ENCODE measurements at places on chromosomes 5 and 9.

DNA sequence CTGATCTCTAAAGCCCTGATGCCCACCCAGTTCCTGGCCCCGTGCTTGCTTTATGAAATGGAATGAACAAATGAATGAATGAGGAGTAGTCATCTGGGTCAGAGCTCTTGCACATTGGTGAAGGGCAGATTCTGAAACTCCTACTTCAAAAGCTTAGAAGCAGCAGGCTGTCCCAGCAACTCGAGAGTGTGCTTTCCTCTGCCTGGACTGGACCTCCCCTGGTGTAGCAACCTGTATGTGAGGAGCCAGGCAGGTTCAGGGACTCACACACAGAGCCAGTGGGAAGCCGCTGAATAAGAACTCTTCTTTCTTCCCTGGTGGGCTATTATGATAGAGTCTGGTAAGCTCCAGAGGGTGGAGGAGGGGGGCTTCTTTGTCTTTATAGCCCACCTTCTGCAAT, 396.4 kb downstream of the CDK5RAP2 start:
- no peak for DNase-seq

DNA sequence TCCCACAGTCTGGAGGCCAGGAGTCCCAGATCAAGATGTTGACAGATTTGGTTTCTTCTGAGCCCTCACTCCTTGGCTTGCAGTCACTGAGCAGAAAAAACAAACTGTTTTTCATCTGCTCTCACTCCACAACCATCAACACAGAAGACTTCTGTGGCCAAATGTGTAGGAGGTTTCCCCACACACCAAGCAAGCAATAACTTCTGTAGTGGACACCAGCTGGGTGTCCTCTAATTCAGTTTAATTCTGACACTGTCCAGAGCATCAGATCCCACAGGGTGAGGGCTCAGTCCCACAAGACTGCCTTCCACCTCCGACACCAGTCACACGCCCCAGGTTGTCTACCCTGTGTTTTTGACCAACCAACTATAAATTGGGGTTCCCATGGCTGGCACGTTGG, 209.9 kb downstream of the AOPEP start:
- no peak for DNase-seq

GRCh38 chr5:132364319-132364718, 5.2 kb upstream of the SLC22A5 start:
- DNase-seq, result peak; percentile 98

DNA sequence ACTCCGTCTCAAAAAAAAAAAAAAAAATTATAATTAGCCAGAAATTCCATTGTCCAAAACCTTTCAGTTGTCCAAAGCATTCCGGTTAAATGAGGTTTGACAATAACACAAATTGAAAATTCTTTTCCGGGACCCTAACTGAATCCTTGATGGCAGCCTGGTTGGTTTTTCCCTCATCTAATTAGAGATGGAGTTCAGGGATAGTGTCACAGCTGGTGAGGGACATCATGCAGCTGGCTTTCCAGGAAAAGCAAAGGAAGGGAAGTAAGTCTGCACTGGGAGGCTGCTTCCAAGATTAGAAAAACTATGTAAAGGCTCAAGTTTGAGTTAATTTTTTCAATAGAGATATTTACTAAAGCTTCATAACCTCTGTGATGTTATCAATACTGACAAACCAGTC, 195.4 kb downstream of the ADAMTS12 start:
- DNase-seq, result no peak

All from CD14-positive monocyte (primary cell).